ENCODE measurements at places on chromosomes 6 and 20.

GRCh38 chr6:25330796-25331685 is 51.9 kb downstream of the CARMIL1 start:
- DNase-seq: peak; percentile 10

DNA sequence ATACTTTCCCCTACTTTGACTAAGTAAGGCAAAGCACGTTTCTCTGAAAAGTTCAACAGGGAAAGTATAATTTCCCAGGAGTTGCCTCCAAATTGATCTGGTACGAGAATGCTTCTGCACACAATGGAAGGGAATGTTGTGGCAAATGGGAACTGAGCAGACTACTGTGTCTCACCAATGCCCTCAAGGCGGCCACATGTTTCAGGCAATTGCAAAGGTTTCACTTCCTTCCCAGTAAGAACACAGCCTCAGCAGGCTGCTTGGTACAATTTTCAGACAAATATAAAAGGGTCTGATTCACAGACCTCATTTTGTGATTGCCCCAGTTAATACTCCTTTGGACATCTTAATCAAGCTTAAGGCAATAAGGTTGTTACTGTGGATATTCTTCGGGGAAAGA is 71.2 kb downstream of the KIAA0319 start:
- no peak for DNase-seq

DNA sequence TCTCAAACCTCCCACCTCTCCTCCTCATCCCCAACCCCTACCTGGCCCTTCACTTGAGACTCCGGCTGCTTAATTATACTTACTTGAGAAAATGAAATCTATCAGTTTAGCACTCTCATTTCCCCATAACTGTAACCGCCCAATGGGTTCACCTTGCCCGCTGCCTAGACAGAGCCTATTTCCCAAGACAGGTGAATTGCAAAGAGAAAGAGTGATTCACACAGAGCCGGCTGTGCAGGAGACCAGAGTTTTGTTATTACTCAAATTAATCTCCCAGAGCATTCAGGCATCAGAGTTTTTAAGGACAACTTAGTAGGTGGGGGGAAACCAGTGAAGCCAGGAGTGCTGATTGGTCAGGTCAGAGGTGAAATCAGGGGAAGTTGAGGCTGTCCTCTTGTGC is 301.4 kb upstream of the CDYL start:
- DNase-seq: no peak

DNA sequence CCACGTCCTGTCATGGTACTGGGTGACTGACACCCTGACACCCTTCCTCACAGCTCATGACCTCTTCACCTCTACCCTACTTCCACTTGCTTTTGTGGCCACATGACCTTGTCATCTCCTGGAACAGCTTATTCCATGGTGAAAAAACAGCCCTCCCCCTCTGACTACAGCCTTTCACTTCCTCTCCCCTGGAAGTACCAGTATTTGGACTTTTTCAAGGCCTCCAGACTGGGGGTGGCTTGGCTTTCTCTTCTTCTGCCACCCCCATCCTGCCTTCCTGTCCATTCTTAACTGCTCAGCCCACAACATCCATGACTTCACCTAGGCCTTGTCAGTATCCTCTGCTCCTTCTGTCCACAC is 168.4 kb downstream of the CARMIL1 start:
- DNase-seq: no peak

GRCh38 chr20:63016514-63017075 is 9.8 kb upstream of the BHLHE23 start:
- DNase-seq: no peak

DNA sequence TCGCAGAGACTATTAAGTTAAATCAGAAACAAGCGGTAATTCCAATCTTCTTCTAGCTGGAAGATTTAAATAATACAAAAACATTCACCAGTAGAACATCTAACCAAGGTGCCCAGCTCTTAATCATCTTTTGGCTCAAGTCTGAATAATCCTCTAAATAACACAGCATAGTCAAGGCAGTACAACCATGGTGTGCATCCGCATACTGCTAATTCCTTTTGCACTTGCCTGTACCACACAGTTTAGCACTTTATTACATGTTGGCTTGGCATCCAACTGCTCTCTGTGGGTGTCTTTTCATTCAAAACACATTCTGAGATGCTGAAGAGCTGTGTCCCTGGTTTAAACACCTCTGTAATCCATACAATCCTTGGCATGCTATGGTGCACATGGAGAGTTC is 42.3 kb downstream of the VGLL2 start:
- no peak for DNase-seq

- no peak for DNase-seq
Observed at GRCh38 chr20:17936286-17936760, 32.3 kb downstream of the SNX5 start.

DNA sequence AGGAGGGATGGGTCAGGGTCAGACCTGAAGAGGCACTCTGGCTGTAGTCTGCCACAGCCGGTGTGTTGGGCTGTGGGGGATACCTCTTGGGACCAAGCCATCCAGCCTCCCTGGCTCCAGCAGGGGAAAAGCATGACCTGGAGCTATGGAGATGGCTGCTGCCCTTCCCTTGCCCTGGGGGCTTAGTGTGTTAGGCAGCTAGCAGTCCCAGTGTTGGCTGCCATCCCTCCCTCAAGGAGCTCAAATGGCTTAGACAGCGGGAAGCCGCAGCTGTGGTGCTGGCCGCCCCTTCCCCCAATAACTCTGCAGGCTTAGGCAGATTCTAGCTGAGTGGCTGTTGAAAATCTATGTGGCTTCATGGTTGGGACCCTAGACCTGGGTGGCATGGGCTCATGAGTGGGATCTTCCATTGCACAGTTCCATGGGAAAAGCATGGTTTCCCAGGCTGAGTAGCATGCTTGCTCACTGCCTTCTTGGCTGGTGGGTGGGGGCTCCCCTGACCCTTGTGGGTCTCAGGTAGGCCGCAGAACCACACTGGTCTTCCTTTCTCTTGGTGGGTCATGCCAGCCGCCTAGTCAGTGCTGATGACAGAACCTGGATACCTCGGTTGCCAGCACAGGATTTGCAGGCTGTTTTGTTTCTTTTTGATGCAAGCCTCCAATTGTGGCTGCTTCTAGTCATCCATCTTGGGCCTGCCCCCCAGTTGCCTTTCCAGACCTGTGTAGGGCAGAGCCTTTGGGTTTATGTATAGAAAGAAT is 69.0 kb upstream of the AHI1 start:
- DNase-seq: no peak

- no peak for DNase-seq
Observed at GRCh38 chr20:38895098-38895949, 30.9 kb upstream of the FAM83D start.

- no peak for DNase-seq
Observed at GRCh38 chr20:9353916-9354276, 160.5 kb upstream of the LAMP5 start.

DNA sequence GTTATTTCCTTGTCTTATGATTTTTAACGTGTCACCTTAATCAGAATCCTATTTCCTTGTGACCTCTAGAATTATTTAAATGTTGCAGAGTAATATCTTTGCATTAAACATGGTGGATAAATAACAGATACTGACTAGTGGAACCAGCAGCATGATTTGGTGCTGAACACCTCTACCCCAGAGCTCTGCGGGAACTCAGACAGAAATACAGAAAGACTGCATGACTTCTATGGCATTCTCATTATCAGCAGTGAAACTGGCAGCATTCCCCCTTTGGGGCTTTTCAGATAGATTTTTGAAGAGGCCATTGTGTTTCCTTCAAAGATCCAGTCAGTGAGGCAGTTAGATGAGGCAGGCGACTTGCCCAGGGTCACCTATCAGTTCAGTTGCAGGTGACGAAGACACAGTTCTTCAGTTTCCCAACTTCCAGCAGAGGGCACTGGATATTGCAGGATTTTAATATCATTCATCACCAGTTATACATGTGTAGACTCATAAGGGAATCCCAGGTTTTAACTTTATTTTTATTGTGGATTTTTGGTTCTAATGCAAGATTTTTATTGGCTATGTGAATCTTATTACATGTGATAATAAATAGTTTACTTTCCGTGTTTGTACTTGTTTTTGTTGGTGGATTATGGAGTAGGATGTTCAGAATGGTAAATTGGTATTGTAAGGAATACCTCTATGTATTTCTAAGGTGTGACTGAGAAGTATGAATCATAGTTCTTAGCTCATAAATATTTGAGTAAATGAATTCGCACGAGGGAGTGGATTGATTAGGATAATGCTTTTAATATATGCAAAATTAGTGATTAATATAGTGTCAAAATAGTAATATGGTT is 81.3 kb downstream of the AFDN start:
- peak; percentile 15 for DNase-seq

- no peak for DNase-seq
Observed at GRCh38 chr20:42494290-42494689, 695.4 kb downstream of the PTPRT start.

DNA sequence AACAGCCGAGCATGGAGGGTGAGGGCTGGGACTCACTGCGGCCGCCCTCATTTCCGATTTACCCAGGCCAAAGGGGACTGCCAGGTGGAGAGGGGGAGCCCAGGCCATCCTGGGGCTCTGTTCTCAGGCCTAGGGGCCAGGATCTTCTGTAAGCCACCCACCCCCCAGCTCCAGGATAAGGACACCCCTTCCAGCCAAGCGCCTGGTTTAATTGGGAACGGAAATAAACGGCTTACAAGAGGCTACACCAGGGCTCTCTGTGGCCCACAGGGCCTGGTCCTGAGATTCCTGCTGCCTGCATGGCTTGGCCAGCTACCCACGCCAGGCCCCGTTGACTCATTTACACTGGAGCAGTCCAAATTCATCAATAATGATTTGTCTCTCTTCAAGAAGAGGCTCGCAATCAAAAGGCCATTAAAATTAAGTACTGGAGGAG is 68.1 kb upstream of the TOP1 start:
- DNase-seq: no peak

DNA sequence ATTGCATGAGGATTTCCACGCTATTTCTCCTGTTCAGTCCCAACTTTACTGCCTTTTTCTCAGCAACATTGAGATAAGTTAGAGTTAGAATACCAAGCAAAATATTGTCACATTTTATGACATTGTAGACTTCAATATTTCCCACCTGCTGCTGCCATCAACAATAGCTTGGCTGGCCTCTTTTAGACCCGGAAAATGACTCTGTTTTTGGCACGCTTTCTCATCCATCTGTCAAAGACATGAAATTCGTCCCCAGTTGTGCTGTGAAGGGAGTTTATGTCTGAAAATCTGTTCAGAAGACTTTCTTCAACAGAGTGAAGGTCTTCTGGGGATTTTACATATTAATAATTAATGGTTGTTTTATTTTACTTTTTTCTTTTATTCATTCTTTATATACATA is 857.3 kb downstream of the FRK start:
- no peak for DNase-seq

- DNase-seq: no peak
Observed at GRCh38 chr6:35058865-35059522, 82.1 kb downstream of the TCP11 start.

DNA sequence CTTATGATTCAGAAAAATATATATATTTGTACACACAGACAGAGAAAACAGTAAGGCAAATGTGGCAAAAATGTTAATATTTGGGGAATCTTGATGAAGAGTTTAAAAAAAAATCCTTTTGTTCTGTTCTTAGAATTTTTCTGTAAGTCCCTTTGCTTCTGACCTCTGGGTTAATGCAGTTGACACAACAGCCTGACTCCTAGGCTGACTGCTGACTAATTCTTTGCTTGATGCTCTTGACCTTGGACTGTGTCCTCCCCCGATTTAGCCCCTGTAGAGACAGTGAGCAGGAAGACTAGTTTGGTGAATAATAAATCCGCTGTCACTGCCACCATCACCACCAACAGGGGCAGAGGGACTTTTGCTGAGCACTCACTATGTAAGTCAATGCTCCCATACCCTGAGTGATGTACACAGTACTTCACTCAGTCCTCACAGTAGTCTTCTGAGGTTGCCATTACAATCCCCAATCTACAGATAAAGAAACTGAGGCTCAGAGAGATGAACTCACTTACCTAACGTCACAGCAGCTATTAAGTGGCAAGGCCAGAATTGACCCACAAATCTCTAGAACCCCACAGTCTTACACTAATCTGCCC is 71.7 kb downstream of the SNX5 start:
- DNase-seq: no peak

DNA sequence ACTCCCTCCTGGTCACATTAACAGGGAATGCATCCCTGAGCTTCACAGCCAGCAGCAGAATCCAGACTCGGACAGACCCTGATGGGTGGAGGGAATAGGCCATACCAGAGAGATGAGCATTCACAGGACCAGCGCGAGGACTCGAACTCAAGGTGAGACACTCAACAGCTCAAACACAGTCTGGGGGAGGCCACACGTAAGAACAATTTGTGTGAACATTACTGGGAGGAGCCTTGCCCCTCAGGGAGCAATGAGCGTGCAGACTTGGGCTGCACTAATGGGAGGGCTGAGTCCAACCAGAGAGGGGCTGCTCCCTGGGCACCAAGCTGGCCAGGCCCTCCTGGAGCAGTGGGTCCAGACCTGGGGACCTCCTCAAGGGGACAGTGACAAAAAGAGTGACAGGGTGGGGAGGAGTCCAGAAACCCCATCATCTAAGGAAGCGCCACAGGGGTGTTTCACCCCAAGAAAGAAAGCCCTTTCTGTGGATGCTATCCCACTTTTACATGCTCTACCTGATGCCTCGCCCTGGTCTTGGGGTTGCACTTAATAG is 118.4 kb downstream of the MRPL14 start:
- no peak for DNase-seq

DNA sequence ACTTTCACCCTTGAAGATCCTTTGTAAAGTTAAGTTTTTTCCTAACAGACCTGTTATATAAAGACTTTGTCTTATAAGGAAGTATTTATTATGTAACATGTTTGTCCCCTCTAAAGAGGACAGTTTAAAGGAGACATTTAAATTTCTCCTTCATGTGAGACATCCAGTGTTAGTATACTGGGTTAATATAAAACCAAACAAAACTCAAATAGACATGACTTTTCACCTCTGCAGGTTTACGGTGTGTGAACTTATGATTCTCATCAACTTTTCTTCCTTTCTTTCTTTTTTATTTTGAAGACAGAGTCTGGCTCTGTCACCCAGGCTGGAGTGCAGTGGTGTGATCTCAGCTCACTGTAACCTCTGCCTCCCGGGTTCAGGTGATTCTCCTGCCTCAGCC is 17.4 kb upstream of the MPC1 start:
- DNase-seq: no peak

GRCh38 chr6:34816635-34817301 is 24.9 kb downstream of the BLTP3A start:
- no peak for DNase-seq

DNA sequence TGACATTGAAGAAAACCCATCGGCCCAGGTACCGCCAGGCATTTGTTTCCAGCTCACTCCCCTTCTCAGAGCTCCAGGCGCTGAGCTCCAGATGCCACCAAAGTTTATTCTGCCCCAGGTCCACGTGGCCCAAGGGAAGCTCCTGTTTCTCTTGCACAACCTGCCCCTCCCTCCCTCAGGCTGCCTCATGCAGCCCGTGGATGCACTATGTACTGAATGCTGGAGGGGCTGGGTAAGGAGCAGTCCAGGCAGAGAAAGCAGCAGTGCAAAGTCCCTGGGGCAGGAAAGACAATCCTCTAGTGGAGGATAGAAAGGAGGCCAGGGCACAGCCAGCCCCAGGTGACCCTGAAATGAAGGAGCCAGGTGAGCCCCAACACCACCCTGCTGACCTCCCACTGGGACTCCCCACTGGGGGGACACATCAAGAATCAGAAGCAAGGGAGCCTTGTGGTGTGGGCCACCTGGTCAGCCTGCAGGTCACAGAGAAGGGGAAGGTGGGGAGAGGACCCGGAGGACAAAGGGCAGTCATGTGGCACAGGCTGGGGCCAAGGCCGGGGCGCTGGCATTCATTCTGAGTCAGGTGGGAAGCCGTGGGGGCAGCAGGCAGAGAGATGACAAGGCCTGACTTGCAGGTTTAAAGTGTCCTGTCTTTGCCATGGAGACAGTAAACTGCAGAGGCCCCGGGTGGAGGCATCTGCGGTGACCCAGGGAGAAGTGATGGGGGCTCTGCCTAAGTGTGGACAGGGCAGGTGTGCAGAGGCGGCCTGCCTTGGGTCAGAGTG is 230.1 kb downstream of the PREX1 start:
- no peak for DNase-seq
